ENCODE measurements at places on chromosomes 6 and 20.
A peak's percentile ranks its signal among the peaks of the same experiment; 100 is the strongest.

GRCh38 chr20:37864298-37864697 is 38.6 kb upstream of the VSTM2L start:
- no peaks in the 10 kb centered on the region for H3K27me3 ChIP-seq
- H3K36me3 ChIP-seq: peaks cover 22% of the 10 kb centered on the region
- H3K27ac ChIP-seq: no peak overlapping the region
- DNase-seq: no peak
- no peak overlapping the region for H3K4me3 ChIP-seq

DNA sequence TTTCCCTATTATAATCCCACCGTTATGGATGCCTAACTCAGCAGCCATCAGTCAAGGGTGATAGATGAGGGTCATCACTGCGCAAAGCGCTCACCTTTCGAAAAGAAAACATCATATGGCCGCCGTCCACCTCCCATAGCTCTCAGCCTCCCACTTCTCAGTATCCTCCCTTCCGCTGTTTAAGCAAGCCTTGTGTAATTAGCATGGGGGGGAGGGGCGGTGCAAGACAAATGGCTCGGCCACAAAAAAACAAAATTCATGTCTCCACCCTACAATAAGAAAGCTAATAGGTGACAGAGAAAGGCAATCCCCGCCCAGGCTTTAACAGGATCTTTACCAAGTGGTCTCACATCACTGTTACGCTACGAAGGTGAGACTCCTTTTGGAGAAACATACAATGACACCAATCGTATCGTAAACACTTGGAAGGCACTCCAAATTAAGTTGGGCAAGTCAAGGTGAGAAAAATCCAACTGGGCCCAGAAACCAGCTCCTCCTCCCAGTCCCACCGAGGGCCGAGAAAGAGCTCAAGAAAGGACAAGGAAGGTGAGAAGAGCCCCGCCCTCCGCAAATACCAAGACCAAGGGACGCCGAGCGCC is 645 bp downstream of the DDX39B start:
- peak overlapping the region; percentile 71 for H3K4me3 ChIP-seq
- peaks cover 55% of the 10 kb centered on the region for H3K36me3 ChIP-seq
- H3K4me1 ChIP-seq: peaks cover 33% of the 10 kb centered on the region
- peak; percentile 78 for DNase-seq
- peak overlapping the region; percentile 96 for H3K27ac ChIP-seq

GRCh38 chr20:51404297-51405060 is 138.0 kb downstream of the NFATC2 start:
- no peaks in the 10 kb centered on the region for H3K4me1 ChIP-seq
- DNase-seq: no peak
- H3K27ac ChIP-seq: no peak overlapping the region
- H3K4me3 ChIP-seq: no peak overlapping the region
- peaks cover 6% of the 10 kb centered on the region for H3K36me3 ChIP-seq

DNA sequence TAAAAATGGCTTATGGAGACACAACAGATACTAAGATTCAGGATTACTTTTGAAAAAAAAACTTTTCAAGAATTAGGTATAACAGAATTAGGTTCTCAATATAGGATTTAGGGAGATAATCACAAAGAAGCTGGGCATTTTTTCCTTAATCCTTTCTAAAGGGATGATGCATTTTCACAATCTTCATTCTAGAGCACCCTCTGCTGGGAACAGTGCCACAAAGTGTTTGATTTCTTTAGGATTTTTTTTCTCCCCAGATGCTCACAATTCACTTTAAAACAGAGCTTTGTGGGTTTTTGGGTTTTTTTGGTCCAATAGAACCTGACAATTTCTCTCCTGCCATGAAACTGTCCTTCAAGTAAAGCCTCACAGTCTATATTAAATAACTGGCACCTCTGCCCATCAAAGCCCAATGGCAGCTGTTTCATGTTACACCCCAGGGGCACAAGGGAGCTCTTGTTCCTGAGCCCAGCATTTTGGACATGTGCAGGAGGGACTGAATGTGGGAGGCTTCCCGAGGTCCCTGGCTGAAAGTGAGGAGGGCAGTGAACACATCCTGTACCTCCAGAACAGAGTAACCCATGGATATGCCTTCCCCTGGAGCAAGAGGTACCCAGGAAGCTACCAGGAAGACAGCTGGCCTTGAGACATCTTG is 39.7 kb downstream of the PREP start:
- H3K36me3 ChIP-seq: peaks cover 51% of the 10 kb centered on the region
- DNase-seq: peak; percentile 51
- no peak overlapping the region for H3K4me3 ChIP-seq
- peaks cover 42% of the 10 kb centered on the region for H3K4me1 ChIP-seq

GRCh38 chr6:12262236-12263061 is 27.7 kb upstream of the EDN1 start:
- no peaks in the 10 kb centered on the region for H3K36me3 ChIP-seq
- no peaks in the 10 kb centered on the region for H3K27me3 ChIP-seq
- no peak for DNase-seq
- H3K27ac ChIP-seq: no peak overlapping the region
- H3K4me1 ChIP-seq: peaks cover 25% of the 10 kb centered on the region

- H3K4me1 ChIP-seq: no peaks in the 10 kb centered on the region
- no peaks in the 10 kb centered on the region for H3K27me3 ChIP-seq
- H3K4me3 ChIP-seq: no peak overlapping the region
- no peaks in the 10 kb centered on the region for H3K36me3 ChIP-seq
- no peak overlapping the region for H3K27ac ChIP-seq
These were observed 5.3 kb upstream of the FILIP1 start for GRCh38 chr6:75498862-75499261.

- peaks cover 21% of the 10 kb centered on the region for H3K36me3 ChIP-seq
- H3K4me3 ChIP-seq: no peak overlapping the region
- no peaks in the 10 kb centered on the region for H3K27me3 ChIP-seq
- H3K4me1 ChIP-seq: no peaks in the 10 kb centered on the region
- no peak for DNase-seq
These were observed 694 bp downstream of the SLC17A9 start for GRCh38 chr20:62952968-62953838.
